Retina (tissue), 1 donor: ENCODE measurements at places on chromosomes 6 and 20.

- peak; percentile 48 for DNase-seq
These were observed 335.7 kb downstream of the NRN1 start for GRCh38 chr6:5670811-5671561.

GRCh38 chr6:129969064-129969463, 49.3 kb upstream of the L3MBTL3 start:
- no peak for DNase-seq

- DNase-seq, result peak; percentile 66
These were observed 9.1 kb downstream of the HIVEP2 start for GRCh38 chr6:142935553-142936517.

DNA sequence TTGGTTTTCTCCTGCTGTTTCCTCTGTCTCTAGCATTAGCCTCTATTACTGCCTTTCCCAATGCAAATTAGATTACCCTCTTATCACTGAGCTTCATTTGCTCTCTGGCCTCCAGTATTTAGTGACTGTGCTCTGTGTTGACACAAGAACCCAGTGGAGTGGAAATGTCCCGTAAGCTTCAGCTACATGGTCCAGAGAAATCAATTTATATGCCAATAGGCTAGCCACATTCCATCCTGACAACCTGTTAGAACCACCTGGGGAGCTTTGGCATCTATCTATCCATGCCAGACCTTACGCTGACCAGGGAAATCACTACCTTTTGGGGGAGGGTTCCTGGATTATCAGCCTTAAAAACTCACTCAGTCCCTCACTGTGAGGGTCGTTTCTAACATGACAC, 459.6 kb downstream of the UTRN start:
- peak; percentile 7 for DNase-seq

- no peak for DNase-seq
These were observed 792.0 kb downstream of the MAFB start for GRCh38 chr20:39897058-39897457.

DNA sequence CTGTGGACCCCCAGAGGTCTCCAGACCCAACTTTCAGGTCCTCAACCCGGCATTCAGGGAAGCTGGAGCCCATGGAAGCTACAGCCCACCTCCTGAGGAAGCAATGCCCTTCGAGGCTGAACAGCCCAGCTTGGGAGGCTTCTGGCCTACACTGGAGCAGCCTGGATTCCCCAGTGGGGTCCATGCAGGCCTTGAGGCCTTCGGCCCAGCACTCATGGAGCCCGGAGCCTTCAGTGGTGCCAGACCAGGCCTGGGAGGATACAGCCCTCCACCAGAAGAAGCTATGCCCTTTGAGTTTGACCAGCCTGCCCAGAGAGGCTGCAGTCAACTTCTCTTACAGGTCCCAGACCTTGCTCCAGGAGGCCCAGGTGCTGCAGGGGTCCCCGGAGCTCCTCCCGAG, 950 bp downstream of the GNAS start:
- no peak for DNase-seq

- DNase-seq, result no peak
These were observed 38.5 kb upstream of the DEK start for GRCh38 chr6:18302561-18303439.

DNA sequence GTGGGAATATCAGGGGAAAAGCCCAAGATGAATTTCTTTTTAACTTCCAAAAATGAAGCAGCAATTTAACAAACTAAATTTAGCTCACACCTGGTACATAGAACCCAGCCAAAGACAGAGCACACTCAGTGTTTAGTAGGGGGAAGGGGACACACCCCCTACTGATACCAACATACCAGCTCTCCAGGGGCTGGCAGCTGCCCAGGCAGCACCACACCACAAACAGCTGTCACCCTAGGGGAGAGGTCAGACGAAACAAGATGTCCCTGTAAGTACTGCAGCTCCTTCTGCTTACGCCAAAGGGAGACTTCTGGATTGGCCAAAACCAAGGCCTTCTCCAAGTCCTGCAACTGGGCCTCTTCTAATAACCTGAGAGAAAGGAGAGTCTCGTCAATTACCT, 26.0 kb downstream of the MDN1 start:
- no peak for DNase-seq

DNA sequence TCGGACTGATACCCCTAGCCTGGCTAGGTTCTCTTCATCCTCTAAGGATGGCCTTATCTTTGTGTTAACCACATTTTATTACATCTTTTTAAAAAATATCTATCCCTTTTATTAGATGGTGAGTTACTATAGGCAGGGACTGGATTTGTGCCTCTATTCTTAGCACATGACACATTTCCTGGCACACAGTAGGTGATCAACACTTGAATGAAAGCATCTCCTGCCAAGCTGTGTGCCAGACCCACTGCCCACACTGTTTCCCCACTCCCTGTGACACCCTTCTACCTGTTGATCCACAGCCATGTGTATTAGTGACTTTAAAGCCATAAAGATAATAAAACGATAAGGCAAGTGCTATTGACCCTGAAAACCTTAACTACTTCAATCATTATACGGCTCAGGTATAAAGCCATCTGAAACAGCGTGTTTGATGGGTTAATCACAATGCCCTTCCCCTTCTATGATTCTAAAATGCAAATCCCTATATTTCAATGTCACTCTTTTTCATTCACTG, 73.6 kb downstream of the MYLK4 start:
- no peak for DNase-seq

- no peak for DNase-seq
These were observed 11.8 kb downstream of the ZBTB24 start for GRCh38 chr6:109471105-109471810.

DNA sequence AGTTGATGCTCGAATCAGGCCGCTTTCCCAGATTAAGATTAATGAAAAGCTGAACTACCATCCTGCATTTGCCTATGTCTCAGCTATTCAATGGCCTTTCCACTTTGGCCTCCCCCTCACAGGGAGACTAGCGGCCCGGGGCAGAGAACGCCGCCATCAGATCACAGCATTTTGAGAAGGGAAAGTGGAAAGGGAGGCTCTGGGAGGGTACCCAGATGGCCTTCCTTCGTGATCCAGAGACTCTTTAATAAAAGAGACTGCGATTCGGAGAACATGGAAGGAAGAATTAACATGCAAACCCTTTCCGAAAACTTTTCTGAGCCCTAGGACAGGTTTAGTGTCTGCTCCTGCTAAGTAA, 533 bp downstream of the MRPS18A start:
- DNase-seq, result no peak

- DNase-seq, result no peak
These were observed 88.7 kb downstream of the THBS2 start for GRCh38 chr6:169164986-169165385.

- DNase-seq, result peak; percentile 85
These were observed 75.2 kb downstream of the OR2B2 start for GRCh38 chr6:27836783-27837624.
